ENCODE measurements at places on chromosomes 13 and 19.

- DNase-seq = peak; percentile 62
Measured at GRCh38 chr19:35247526-35248309, 1.1 kb upstream of the LSR start.

- no peak for DNase-seq
Measured at GRCh38 chr19:12596485-12596884, 14.1 kb downstream of the ZNF490 start.

DNA sequence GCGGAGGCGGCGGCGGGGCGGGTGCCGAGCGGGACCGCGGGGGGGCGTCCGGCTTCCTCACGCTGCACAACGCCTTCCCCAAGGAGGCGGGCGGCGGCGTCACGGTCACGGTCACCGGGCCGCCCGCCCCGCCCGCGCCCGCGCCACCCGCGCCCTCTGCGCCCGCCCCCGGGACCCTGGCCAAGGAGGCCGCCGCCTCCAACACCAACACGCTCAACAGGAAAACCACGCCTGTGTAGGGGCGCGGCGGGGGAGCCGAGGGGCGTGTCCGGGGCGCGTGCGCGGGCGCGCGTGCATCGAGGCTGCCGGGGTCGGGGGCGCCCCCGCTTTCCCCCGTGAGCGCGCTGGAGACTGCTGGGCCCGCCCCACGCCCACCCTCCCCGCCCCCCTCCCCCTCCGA, 8.8 kb upstream of the CACNG6 start:
- peak; percentile 36 for DNase-seq

GRCh38 chr13:46387064-46387851, at the start of gene RUBCNL:
Gene RUBCNL, minus strand, starts transcription at chr13:46387252. Its CDS starts 14,777 bp downstream, at chr13:46372475.
- DNase-seq = no peak

DNA sequence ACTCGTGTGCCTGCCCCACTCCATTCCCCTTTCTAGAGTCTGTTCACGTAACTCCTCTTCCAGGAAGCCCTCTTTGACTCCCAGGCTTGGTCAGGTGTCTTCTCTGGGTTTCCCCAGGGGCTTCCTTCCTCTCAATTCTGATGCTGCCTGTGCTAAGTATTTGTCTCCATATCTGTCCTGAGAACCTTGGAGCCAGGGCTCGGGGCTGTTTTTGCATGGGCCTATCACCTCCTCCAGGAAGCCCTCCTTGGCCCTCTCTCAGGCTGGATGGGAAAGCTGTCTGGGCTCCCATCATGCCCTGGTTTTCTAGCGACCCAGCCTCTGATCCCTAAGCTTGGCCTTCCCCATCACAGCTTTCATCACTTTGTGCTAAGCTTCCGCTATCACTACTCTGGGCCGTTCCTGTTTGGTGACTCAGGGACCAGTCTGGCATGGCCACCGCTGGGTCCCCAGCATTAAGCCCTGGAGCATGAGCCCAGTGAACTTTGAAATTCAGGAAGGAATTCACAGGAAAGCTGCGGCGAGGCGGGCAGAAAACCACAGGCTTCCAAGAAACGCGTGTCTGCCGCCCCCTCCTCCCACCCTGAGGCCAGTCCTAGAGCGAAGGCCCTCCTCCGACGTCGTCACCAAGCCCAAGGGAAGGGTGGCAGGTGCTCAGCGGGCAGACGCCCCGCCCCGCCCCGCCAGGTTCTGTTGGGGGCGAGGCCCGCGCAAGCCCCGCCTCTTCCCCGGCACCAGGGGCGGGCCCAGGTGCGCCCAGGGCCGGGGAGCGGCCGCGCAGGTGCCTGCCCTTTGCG, 486 bp upstream of the SPINT2 start:
- peak; percentile 84 for DNase-seq

- DNase-seq = no peak
Measured at GRCh38 chr19:15253513-15253912, 21.3 kb upstream of the EPHX3 start.

DNA sequence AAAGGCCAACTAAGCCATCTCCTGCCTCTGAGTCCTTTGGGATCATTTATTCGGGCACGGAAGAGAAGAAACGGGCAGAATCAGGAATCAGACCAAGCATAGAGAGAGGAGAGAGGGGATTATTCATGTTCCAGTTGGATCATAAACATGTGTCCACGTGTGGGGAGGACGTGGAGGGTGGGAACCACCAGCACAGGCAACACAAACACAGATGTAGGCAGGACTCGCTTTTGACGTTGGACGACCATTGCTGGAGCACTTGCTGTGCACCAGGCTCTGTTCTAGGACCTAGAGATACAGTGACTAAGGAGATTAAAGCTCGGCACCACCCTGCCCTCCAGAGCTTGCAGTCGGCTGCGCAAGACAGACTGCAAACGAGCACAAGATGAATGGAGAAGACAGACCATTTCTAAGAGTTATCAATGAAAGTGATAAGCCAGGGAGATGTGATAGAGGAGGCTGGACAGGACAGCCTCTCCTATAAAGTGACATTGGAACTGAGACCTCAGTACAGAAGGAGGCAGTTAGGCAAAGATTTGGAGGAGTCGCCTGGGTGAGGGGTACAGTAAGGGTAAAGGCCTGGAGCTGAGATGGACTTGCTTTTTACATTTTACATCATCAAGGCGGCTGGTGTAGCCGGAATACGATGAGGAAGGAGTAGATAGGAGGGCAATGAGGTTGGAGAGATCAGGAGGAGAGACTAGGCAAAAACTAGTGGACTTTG, 716 bp downstream of the SH2D3A start:
- no peak for DNase-seq

GRCh38 chr19:55212447-55212846, 3.1 kb upstream of the PTPRH start:
- peak; percentile 28 for DNase-seq

DNA sequence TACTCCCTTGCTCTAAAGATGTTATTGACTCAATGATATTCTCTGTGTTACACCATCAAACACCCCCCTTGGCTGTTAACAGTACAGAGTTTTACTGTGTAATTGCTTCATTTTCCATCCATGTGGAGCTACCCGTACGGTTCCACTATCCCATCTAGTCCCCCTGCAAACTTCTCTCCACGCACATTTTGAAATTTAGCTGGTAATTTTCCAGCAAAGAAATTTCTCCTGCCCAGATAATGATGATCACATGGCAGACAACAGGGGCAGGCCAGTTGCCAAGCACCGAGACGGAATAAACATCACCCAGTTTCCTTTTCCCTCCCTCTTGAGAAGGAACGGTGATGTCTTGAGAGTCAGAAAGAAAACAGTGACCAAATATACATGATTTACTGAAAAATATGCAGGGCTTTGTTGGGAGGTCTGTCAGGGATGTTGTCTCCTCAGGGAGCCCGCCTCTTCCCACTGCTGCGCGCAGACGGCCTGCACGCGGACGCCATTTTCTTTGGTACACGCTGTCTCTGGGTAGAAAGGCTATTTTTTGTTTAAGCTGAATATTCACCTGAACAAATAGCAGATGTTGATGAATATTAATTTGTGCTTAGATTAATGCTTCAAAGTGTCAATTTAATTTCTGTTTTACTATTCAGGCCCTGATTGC, 109.9 kb downstream of the OLFM4 start:
- no peak for DNase-seq

GRCh38 chr19:31841755-31842154, 492.5 kb upstream of the TSHZ3 start:
- DNase-seq = no peak

DNA sequence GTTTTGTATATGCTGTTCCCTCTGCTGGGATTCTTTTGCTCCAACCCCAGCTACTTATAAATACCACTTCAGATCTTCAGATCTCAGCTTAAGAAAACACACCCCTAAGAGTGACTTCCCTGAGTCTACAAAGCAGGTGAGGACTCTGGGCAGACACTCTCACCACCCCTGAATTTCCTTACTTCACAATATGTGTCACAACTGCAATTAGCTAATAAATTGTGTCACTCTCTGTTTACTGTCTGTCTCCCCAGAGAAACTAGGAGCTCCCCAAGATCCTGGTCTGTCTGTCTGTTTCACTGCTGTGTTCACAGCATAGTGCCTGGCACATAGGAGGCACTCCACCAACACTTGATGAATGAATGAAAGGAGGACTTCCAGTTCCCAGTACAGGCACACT, 14.4 kb downstream of the CEBPA start:
- no peak for DNase-seq

DNA sequence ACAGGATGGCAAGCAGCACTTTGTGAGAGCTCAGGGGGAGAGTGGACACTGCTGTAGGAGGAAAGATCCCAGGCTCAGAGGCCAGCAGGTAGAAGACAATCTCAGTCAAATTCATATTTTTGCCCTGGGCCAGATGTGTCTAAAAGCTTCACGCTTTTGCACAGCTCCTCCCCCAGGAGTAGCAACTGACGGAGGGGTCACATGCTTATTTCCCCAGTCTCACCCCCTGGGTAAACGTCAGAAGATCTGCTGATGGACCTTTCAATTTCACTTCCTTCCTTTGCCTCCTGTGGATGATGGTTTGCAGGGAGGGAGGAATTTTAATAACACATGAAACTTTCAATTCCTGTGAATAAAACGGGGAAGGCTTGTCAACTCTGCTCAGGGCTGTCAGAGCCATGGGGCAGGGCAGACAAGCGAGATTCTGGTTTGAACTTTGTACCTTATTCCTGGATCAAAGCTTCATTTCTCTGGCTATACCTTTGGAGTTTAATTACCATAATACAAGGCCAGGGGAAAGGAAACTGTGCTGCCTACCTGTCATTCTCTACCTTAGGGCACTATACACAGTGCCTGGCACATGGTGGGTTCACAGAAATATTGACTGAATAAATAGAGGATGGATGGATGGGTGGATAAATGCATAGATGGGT, 41.0 kb downstream of the POU4F1 start:
- DNase-seq = no peak

GRCh38 chr13:48559638-48560320, 26.9 kb upstream of the RCBTB2 start:
- DNase-seq = no peak

DNA sequence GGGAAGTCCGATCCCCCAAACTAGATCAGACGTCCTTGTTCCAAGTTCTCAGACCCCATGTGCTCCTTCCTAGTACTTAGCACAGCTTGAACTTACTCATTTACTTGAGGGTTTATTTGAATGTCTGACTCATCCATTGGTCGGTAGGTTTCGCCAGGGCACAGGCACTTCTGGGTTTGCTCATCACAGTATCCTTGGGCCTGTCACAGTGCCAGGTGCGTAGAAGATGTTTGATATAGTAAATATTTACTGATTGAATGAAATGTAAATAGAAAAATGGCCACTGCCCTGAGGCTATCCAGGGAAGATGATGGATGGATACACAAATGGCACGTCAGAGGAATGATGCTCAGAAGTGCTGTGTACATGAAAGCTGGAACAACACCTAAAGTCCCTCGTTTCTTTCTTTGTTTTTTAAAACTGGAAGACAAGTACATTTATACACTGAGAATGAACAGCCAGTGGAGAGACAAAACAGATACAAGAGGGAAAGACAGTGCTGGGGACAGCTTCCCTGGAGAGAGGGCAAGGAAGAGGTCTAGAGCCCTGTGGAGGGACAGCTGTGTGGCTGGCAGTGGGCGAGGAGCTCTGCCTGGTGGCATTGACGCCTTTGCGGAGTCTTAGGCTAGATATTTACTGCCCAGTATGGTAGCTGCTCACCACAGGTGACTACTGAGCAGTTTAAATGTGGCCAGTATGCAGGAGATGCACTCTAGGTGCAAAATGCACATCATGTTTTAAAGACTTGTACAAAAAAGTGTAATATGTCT, 31.2 kb upstream of the KL start:
- no peak for DNase-seq

DNA sequence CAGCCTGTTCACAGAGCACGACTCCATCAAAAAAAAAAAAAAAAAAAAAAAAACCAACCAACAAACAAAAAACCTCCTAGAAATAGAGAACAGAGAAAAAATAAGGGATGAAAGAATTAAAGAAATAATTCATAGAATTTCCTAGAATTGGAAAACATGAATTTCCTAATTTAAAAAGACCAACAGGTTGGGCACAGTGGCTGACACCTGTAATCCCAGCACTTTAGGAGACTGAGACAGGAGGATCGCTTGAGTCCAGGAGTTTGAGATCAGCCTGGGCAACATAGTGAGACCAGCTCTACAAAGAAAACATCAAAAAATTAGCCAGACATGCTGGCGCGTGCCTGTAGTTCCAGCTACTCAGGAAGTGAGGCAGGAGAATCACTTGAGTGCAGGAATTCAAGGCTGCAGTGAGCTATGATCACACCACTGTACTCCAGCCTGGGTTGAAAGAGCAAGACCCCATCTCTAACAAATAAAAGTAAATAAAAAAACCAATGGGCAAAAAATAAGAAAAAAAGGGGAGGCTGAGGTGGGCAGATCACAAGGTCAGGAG, 6.5 kb downstream of the SPART start:
- no peak for DNase-seq

DNA sequence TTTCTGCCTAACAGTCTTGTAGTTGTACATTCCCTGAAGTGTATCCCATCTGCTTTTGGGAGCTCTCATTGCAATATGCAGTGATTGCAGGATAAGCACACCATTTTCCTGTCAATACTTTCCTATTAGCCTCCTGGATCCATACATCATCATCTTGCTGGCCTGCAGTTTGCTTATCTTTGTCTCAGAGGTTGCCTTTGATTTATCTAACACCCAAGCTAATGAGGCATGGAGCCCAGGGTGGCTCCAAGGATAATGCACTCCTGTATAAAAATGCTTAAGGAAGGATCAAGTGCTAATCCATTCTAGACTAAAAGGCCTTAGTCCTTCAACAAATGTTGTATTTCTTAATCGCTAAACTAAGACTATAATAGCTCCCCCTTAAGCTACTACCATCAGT, 161.6 kb upstream of the OBI1 start:
- DNase-seq = no peak

- no peak for DNase-seq
Measured at GRCh38 chr13:56501750-56502149, 639.0 kb upstream of the PRR20A start.

DNA sequence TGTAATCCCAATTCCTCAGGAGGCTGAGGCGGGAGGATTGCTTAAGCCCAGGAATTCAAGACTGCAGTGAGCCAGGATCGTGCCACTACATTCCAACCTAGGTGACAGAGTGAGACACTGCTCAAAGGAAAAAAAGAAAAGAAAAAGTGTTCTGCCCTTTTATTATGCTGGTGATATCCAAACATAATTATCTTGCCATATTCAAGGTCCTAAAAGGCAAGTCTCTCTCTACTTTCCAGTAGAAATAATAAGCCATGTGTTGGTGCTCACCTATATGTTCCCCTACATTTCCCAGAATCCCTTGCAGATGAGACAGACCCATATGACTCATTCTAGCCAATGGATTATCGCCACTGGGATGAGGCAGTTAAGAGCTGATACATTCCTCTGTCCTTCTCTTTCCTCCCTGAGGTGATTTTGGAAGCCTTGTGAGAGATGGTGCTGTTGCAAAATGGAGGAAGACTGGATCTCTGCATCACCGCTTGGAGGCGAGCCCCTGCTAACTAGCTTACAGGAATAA, 58.3 kb upstream of the MRI1 start:
- no peak for DNase-seq

GRCh38 chr13:47865883-47866282, 135.2 kb downstream of the SUCLA2 start:
- no peak for DNase-seq

DNA sequence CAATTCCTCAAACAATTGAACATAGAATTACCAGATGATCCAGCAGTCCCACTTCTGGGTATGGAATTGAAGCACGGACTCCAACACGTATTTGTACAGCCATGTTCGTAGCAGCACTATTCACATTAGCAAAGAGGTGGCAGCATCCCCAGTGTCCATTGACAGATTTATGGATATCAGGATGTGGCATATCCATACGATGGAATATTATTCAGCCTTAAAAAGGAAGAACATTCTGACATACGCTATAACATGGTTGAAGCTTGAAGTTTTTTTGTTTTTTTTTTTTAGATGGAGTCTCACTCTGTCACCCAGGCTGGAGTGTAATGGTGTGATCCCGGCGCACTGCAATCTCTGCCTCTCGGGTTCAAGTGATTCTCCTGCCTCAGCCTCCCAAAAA, 220.6 kb downstream of the ZIC5 start:
- DNase-seq = no peak

Data from CD4-positive, alpha-beta T cell (primary cell).